ENCODE measurements at places on chromosomes 6 and 20. TPM values are rescaled to one million over a fixed set of nuclear protein-coding genes. Genes with fewer than 3 reads are reported as not detected.

The BACH2 gene
- total RNA-seq, result 3.2 TPM

The HACE1 gene
- total RNA-seq, result 41.7 TPM

DNA sequence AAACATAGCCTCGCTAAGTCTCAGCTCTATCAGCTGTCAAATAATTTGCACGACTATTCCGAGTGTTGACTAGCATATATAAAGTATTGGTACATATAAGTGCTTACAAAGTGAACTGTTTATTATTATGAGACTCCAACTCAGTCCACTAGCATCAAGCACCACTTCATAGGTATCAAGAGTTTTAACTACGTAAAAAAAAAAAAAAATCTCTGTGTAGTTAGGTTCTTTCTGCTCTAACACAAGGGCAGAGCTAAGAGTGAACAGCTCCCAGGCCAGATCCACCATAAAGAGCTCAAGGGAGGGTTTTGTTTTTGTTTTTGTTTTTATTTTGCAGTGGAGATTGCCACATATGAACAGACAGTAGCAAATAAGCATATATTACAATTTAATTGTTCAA, 309.8 kb upstream of the SGK1 start:
- DNase-seq, result no peak

GRCh38 chr6:121000381-121000780, 333.9 kb downstream of the TBC1D32 start:
- no peak for DNase-seq

DNA sequence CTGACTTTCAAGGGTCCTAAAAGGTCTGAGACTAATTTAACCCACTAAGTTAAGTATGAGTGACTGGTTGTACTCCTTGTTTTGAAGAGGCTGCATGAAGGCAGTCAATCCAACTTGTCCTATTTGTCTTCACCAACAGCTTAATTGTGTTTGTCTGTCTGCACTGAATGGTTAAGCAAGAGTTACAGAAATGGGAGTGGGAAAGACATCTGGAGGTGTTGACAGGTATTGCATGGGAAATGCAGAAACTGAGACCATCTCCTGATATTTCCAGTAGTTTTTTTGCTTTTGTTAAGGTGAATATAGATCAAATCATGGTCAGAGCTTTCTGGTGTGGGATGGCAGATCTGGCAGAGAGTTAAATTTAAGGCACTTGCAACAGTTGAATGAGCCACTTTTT, 6.5 kb downstream of the FUT9 start:
- DNase-seq, result no peak

- DNase-seq, result peak; percentile 65
These were observed 659 bp downstream of the TAF4 start for GRCh38 chr20:62064770-62065673.

All from Karpas-422 (cell line).